ENCODE measurements at places on chromosomes 13 and 19.

DNA sequence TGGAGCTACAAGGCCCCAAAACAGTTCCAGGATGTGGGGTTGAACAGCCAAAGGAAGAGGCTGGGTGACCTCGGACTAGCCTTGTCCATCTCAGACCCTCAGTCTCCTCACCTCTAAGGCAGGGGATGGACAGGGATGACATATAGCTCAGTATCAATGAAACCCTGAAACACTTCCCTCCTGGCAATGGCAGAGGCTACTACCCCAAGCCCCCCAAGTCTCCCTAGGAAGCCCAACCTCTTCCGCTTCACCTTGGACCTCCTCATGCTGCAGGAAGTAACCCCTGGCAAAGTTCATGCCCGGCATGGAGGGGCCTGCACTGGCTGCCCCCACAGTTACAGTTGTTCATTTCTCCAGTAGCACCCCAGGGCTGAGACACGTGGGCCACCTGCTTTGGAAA, 10.6 kb downstream of the CCDC97 start:
- DNase-seq = no peak

DNA sequence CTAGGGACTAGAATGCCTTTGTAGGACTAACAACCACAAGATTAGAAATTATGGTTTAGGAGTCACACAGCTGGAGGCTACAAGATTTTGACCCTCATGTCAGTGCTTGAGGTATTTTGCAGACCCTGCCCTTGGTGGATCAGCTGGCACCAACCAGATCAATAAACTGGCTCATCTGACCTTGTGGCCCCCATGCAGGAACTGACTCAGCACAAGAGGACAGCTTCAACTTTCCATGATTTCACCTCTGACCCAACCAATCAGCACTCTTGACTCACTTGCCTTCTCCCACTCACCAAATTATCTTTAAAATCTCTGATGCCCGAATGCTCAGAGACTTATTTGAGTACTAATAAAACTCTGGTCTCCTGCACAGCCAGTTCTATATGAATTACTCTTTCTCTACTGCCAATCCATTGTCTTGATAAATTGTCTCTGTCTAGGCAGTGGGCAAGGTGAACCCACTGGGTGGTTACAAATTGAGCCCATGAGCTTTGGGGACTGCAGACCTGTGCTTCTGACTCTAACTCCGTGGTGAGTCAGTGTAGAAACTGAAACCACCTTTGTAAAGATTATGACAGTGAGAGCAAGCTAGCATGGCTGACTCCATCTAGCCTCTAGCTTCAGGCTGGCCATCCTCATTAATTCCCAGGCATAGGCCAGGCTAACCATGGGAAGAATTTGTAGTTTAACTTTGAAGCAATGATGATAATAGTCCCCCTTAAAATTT, 33.9 kb upstream of the CEACAM8 start:
- no peak for DNase-seq

DNA sequence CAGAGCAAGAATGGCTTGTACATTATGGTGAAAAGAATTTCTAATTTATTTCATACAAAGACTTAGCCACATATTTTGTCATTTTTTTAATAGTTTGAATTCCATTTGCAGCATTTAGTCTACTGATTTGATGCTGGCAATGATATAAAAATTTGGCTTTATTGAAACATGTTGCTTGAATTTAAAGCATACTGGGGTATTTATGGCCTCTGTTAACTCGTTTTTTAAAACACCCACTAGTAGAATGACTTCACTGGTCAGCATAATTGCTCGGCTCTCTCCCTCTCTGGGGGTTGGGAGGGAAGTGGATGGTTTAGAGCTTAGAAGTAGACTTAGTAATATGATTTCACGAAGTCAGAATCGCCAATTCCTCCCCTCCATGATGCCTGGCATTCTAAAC, 354.9 kb upstream of the HTR2A start:
- no peak for DNase-seq

- DNase-seq = no peak
These were observed at the start of gene IGFL3 for GRCh38 chr19:46124638-46125115. IGFL3 (minus strand) TSS chr19:46124688; CDS start chr19:46124649, 39 bp downstream.

- DNase-seq = no peak
These were observed 58.2 kb downstream of the POLR1D start for GRCh38 chr13:27679896-27680295.

- no peak for DNase-seq
These were observed 5.6 kb downstream of the NUCB1 start for GRCh38 chr19:48905664-48906063.

DNA sequence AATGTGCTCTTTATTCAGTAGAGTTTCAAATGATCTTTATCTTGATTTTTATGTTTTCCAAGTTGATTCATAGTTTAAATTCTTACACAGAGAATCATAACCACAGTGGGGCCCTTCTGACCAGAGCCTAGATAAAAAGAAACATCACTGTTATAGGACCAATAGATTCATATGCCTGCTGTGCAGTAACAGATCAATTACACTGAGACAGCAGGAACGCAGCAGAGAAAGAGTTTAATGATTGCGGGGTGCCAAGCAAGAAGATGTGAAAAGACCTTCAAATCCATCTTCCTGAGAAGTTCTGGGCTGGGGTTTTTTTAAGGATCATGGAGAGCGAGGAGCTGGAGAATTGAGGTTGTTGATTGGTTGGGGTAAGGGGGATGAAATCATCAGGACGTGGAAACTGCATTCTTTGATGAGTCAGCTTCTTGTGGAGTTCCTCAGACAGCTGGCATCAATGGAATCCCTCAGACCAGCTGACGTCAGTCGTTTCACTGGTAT, 346.6 kb downstream of the TBC1D4 start:
- DNase-seq = no peak

DNA sequence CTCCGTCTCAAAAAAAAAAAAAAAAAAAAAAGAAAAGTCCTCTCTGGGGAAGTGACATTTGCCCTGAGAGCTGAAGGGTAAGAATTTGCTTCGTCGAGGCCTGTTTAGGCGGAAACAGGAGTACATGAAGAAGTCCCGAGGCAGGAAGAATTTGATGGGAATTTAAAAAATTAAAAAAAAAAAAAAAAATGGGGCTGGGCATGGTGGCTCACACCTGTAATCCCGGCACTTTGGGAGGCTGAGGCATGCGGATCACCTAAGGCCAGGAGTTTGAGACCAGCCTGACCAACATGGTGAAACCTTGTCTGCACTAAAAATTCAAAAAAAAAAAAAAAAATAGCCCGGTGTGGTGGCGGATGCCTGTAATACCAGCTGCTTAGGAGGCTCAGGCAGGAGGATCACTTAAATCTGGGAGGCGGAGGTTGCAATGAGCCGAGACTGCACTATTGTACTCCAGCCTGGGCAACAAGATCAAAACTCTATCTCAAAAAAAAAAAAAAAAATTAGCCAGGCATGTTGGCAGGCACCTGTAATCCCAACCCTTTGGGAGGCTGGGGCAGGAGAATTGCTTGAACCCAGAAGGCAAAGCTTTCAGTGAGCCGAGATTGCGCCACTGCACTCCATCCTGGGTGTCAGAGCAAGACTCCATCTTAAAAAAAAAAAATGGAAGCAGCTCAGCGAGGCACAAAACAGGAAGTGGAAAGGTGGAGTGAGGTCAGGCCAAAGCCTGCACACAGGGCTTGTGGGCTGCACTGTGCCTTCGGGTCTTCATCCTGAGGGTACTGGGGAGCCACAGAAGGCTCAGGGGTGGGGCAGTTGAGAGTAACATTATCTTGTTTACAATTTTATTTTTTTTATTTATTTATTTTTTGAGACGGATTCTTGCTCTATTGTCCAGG, 4.9 kb downstream of the BAX start:
- DNase-seq = no peak

GRCh38 chr19:55041627-55042343, 3.7 kb upstream of the GP6 start:
- DNase-seq = no peak

GRCh38 chr19:1252221-1252820, 3.9 kb downstream of the MIDN start:
- DNase-seq = no peak

GRCh38 chr13:24284889-24285565, 24.4 kb upstream of the C1QTNF9 start:
- no peak for DNase-seq
